Fibroblast of the conjunctiva (primary cell): ENCODE measurements at places on chromosomes 6 and 20.

DNA sequence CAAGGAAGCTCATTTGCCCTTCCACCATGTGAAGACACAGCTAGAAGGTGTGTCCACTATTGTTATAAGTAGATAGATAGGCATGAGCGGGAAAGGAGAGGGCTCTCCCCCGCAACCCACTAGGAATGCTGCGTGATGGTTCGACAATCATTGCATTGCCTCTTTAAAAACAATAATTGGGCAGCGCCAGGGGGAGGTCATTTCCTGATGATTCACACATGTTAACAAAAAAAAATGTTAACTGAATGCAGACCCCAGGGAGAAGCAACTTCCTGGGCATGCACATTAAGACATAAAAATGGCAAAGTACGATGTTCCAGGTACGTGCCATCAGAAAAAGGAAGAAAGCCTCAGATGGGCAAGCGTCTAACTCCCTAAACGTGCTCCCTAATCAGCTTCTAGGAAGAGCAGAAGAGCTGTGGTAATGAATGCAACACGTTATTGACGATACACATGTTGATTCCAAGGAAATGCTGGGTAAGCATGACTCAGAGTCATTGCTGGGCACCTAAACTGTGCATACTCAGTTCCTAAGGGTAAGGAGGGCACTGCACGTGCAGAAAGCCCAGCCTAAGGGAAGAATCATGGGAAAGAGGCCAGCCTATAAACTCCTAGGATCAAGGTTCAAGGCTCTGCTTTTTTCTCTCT, 113.7 kb downstream of the FAM217A start:
- DNase-seq, result no peak

DNA sequence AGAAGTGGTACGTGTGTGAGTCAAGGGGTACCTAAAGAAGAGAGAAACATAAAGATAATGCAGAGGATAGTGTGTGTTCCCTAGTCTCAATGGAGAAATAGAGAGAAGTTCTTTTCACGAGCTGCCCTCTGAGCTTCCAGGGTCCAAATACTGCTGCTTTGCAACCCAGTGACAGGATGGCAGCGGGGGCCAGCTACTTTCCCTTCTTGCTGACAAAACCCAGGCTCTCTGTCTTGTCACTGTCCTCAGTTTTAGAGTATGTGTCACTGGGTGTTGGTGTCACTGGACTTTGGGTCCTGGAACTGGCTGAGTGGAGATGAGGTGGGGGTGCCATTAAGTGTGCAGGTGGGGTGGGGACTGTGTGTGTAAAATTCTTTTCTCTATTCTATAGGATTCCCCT, 265.6 kb downstream of the CDC5L start:
- DNase-seq, result no peak

GRCh38 chr6:130929036-130929678, 102.0 kb downstream of the SMLR1 start:
- peak; percentile 43 for DNase-seq

DNA sequence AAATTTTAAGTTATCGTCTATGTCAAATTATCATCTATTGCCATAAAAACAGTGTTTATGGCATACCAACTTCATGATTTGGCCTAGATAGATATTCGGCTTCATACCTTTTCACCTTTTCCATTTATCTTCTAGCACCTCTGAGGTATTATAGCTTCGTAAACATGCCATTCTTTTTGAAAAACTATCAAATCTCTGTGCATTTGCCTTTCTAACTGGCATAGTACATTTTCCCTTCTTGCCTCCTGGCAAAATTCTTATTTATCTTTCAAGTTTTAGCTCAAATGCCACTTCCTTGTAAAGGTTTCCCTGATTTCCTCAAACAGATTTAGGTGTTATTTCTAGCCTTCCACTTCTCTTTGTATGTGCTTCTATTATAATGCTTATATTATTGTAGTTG, 7.0 kb upstream of the REV3L start:
- no peak for DNase-seq

- DNase-seq, result no peak
Measured at GRCh38 chr6:37691904-37692806, 5.5 kb downstream of the MDGA1 start.

- no peak for DNase-seq
Measured at GRCh38 chr20:23702021-23702420, 13.2 kb upstream of the CST4 start.

DNA sequence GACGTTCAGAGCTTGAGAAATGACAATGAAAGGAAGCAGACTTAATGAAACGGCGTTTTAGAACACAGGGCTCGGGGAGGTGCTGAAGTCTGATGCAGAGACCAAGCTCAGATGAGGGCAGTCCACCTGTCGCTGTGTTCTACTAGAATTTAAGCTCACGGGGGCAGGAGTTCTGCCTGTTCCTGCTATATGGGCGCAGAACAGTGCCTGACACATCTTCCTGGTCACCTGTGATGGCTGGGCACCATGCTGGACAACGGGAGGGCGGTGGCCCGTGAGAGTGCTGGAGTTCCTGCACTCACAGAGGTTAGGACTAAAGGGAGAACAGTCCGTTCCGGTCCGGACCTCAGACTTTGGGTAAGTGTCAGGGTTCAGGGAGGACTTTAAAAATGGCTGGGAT, 130.6 kb downstream of the ERMARD start:
- DNase-seq, result no peak

- DNase-seq, result no peak
Measured at GRCh38 chr6:14985366-14985765, 260.5 kb upstream of the JARID2 start.

- DNase-seq, result no peak
Measured at GRCh38 chr6:104689551-104690205, 170.0 kb downstream of the HACE1 start.

- DNase-seq, result no peak
Measured at GRCh38 chr6:34929241-34929978, 40.4 kb downstream of the ANKS1A start.

DNA sequence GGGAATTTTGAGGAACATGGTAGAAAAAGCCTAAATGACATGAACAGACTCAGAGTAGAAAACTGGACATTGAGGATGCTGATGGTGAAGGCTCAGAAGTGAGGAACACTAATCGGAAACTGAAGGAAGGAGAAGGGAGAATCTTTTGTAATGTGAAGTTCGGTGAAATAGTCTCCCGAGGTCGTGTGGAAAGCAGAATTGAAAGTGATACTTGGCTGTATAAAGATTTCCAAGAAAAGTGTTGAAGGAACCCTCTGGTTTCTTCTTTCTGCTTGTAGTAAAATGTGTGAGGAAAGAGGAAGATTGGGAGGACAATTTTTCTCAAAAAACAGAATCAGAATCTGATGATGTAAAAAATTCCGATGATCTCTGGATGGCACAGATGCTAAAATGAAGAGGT, 115.4 kb downstream of the LAMP5 start:
- no peak for DNase-seq

GRCh38 chr6:156427345-156427744, 349.8 kb upstream of the ARID1B start:
- peak; percentile 14 for DNase-seq

DNA sequence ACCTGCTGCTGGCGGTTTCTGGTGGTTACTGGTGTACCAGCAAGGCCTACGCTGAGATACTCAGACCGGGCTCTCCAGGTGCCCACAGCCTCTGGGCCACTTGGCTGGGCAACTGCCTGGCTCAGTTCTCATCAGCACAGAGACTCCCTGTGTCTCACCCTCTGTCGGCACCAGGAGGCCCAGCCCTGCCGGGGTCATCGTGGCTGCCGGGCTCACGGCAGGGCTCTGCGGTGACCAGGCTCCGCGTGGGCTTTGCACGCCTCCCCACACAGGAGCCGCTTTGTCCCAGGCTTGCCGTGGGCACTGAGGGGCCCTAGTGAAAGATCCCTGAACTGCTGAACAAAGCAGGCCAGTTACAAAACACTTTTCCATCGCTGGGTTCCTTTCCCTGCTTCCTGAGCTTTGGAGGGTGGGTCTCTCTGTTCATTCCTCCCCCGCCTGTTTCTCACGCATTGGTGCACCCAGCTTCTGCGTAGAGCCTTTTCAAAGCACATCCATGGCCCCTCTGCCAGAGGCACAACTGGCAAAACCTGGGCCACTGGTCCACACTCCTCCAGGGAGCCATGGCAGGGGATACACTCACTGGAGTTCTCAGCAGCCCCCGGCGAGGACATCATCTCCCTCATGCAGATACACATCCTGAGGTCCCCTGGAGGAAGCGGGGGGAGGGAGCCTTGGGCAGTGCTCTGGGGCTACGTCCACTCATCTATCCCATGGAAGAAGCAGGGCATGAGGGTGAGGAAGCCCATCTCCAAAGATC, 117.0 kb downstream of the NFATC2 start:
- DNase-seq, result no peak

DNA sequence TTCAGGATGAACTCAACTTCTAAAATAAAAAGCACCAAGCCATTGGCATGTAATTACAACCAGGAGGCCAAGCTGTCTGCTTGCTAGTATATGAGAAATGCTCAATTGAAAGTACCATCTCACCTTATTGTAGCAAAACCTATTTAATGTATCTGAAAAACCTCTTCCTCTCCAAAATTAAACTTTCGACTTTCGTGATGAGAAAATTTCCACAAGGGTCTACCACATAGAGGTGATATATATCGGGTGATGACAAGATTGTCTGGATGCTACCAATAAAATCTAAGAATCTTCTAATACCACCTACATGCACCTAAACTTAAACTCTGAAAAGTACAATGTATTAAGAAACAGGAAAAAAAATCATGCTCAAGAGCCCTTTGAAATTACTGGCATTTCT, 74.2 kb downstream of the ATXN1 start:
- DNase-seq, result no peak

GRCh38 chr20:24686156-24686555, 216.7 kb downstream of the SYNDIG1 start:
- DNase-seq, result no peak

GRCh38 chr6:26604026-26604425, 7.3 kb downstream of the ABT1 start:
- no peak for DNase-seq

GRCh38 chr6:110534731-110535492, 58.5 kb upstream of the SLC22A16 start:
- DNase-seq, result peak; percentile 43

- no peak for DNase-seq
Measured at GRCh38 chr20:58714923-58715351, 22.3 kb downstream of the NPEPL1 start.

- peak; percentile 46 for DNase-seq
Measured at GRCh38 chr6:134537146-134537555, 219.2 kb upstream of the SGK1 start.

DNA sequence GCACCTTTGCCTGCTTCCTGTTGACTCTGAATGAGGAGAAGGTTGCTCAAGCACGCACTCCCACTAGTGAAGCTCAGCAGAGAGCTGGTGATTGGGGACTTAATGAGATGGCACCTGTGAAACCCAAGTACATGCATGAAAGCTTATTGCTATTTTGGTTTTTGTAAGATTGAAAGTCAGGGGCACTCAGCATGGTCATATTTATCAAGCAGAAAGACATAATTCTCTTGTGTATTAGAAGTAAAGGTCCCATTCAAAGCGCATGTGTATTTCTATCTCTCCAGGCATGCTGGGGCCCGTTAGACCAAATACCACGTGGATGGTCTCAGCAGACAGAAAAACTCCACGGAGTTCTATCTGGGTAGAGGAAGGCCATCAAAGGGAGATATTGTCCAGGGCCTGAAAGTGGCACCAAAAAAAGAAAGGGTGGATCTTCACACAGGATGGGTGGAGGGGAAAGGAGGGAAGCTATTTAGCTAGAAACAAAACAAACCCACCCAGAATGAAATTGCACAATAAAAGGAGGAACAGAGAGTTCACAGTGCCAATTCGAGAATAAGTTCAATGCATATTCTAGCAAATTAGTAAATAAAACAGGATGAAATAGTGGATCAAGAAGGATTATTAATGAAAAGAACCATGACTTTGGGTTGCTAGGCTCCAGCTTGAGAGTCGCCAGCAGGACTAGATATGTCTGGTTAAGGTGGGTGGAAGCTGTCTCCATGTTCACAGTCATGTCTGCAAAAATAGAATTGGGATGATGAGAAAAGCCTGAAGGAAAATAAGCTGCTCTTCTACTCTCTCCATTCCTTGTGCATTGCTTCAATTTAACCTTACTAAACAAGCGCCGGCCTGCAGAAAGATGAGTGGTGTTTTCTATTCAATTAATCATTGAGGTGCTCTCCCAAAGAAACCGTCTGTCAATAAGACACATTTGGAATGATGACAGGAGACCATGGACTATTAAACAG, 224.9 kb upstream of the DTNBP1 start:
- DNase-seq, result no peak

GRCh38 chr6:111888928-111889695, 15.9 kb upstream of the FYN start:
- no peak for DNase-seq

DNA sequence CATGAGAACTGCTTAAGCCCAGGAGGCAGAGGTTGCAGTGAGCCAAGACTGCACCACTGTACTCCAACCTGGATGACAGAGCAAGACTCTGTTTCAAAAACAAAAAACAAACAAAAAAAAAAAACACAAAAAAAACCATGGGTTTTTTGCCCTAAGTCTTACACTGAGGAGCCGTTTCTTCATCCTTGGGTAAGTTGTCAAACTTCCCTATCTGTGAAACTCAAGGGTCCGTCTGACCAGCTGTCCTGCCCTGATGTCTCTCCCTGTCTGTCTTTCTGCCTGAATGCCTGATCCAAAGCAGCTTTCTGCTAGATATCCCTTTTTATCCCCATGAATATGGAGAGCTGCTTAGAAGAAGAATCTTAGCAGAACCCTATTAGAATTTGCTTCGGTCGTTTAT, 41.3 kb upstream of the CLDN20 start:
- DNase-seq, result no peak

GRCh38 chr6:45436544-45437438, 59.1 kb upstream of the SUPT3H start:
- no peak for DNase-seq

DNA sequence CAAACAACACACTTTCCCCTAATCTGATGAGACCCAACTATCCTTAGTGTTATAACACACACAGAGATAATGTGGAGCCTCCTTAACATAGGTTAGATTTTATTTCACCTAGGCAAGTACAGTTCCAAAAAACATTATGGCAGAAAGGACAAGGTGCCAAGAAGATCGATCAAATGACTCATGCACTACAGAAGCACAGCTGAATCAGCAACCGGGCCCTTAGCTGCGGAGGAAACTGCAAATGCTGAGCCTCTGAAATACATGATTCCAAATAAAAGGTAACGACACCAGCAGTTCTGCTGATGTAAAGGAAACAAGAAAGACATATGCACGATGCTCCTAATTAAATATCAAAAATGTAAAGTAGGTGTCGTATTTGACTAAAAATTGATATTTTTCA, 19.9 kb upstream of the MUC21 start:
- no peak for DNase-seq

GRCh38 chr6:111603685-111604084, 2.0 kb downstream of the TRAF3IP2 start:
- DNase-seq, result no peak

- no peak for DNase-seq
Measured at GRCh38 chr6:41063884-41064285, 8.3 kb downstream of the OARD1 start.

GRCh38 chr6:140281236-140281635, 906.8 kb upstream of the CITED2 start:
- DNase-seq, result no peak
